ENCODE measurements at places on chromosomes 3 and 15.

- DNase-seq, result no peak
These were observed 14.8 kb upstream of the LCTL start for GRCh38 chr15:66580643-66581042.

DNA sequence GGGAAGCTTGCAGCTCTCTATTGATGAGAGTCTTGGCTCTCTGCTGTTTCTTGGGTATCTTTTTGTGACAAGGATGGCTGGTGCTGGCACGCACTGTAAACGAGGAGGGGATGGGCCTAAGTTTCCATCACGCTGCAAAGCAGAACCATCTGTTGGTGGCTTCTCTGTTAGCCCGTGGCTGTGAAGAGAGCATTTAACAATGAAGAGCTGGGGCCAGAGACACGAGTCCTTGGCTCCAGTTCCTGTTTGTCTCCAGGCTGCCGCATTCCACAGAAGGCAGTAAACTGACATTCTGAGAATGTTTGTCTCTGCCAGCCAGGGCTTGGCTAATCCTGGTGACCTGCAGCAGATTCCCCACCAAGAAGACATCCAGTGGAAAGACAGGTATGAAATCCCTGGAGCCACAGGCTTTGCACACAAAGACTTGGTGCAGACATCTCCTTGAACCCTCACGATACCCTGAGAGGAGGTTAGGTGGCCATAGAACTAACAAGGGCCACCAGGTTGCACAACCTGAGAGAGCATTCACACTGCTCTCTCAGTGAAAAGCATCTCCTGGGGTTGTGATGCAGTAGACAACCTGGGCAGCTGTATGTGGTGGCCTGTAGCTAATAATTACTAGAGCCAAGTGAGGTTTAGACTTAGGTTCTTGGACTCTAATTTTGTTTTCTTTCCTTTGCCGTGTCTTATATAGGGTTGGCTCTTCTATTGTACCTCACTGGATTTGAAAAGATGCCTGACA, 130.9 kb downstream of the ASB7 start:
- no peak for DNase-seq

GRCh38 chr3:58520403-58521335, 16.3 kb downstream of the ACOX2 start:
- no peak for DNase-seq

GRCh38 chr3:114557791-114558190, 264.0 kb downstream of the TIGIT start:
- DNase-seq, result no peak

DNA sequence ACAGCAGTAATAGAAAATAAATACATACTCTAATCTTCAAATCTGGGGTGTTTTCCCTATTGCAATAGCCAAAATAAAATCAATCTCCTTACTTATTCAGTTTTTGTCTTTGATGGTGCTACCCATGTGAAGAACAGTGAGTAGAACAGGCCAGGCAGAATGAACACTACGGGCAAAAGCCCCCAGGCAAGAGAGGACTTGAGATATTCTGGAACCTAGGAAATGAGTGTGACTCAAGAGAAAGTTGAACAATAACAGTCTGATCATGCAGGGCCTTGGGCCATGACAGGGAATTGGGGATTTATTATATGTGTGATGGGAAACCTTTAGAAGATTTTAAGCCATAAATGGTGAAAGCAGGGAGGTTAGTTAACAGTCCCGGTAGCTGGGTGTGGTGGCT, 14.0 kb upstream of the DUT start:
- no peak for DNase-seq

DNA sequence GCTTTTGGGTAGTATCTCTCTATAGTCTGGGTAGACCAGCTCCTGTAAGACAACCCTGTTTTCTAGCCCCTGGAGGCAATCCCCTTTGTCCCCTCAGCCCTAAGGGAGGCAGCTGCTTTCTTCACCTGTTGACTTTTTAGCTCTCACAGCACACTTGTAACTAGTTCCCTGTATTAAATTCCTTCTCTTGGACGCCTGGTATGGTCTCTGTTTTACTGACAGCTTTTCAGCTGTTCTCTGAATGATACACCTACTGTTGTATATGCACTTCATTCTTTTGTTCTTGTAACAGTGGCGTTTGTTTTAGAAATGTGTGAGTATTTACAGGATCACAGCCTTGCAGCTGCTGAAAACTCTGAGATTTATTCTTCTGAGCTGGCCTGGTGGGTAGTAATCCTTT, 413.0 kb upstream of the RBMS3 start:
- DNase-seq, result no peak

Measured in GM12891 (cell line).